ENCODE measurements at places on chromosomes 3 and 15.
A peak's percentile ranks its signal among the peaks of the same experiment; 100 is the strongest.

DNA sequence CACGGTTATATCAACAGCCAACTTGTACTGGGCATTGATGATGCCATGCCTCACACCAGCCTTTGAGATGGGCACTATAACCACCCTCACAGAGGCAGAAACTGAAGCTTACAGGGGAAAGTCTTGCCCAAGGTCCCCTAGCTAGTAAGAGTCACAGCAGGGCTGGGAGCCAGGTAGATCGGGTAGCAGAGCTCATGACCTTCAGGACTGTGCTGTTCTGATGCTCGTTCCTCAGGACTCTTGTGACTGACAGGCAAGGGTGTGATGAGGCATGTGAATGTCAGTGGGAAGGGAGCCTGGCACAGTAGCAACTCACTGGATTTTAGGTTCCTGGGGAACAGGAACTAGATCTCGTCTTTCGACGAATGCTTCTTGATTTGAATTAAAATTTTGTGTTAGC is 65.7 kb downstream of the RLBP1 start:
- DNase-seq: no peak

DNA sequence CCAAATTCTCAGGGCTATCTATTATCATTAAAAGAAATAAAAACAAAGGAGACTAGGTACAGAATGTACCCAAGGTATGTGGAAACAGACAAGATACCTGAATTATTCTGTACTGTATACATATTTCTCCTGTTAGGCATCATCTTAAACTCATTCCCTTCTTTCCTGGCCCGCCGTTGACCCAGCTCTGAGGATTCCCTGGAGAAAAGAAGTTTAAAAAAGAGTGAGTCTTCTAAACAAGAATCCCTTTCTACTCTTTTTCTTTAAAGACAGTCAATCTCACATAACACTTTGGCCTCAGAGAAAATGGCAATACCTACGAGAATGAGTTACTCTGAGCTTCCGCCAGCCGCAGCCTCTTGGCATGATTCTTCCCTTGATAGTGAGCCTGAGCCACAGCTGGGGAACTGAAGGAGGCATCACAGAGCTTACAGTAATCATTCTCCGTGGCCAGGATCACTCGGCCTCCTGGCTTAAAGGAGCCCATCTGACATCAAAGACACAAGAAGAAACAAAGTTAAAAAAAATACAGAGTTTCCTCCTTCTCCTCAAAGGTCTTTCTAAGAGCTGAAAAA is 44.2 kb downstream of the ZMAT3 start:
- no peak for DNase-seq

- peak; percentile 50 for DNase-seq
These were observed 35.3 kb downstream of the CAPN7 start for GRCh38 chr3:15241341-15241740.

GRCh38 chr15:49808341-49808740 is 187.5 kb downstream of the DTWD1 start:
- DNase-seq: no peak

GRCh38 chr3:51353691-51354090 is 31.4 kb upstream of the MANF start:
- DNase-seq: no peak

DNA sequence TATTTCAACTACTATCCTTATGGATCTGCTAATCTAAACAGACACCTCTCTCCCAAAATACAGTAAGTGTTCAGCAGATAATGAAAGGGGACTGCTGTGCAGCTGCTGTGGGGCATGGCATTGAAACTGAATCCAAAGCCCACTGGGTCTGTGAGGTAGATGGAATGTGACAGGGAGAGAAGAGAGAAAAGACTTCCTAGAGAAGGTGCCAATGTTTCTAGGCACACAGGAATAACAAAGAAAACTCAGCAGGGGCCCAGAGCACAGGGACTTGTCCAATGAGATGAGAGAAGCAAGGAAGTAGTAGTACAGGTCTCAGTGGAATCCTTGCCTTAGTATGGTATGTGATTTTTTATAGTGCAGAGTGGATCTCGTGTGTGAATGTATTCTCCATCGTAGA is 457.8 kb downstream of the IL5RA start:
- DNase-seq: no peak

DNA sequence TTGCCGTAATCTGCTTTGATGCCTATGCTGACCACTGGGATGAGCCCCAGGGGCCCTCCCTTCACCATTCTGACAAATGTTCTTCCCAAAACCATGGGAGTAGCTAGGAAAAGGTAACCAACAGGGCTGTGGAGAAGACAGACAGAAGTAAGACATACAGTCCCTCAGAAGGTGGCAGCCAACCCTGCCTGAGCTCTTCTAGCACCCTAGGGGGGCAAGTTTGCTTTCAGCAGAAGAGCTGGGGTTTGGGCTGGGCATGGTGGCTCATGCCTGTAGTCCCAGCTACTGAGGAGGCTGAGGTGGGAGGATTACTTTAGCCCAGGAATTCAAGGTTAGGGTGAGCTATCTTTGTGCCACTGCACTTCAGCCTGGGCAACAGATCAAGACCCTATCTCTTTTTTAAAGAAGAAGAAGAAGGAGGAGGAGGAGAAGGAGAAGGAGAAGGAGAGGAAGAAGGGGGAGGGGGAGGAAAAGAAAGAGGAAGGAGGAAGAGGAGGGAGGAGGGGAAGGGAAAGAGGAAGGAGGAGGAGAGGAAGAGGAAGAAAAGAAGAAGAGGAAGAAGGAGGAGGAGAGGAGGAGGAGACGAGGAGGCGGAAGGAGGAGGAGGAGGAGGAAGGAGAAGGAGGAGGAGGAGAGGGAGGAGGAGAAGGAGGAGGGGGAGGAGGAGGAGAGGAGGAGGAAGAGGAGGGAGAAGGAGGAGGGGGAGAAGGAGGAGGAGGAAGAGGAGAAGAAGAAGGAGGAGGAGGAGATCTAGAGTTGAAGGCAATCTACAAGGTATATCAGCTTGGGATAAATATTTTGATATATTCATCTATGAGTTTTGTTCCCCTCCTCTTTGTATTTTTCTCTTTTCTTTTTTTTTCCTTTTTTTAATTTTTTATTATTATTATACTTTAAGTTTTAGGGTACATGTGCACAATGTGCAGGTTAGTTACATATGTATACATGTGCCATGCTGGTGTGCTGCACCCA is 44.9 kb upstream of the ABHD2 start:
- DNase-seq: no peak

DNA sequence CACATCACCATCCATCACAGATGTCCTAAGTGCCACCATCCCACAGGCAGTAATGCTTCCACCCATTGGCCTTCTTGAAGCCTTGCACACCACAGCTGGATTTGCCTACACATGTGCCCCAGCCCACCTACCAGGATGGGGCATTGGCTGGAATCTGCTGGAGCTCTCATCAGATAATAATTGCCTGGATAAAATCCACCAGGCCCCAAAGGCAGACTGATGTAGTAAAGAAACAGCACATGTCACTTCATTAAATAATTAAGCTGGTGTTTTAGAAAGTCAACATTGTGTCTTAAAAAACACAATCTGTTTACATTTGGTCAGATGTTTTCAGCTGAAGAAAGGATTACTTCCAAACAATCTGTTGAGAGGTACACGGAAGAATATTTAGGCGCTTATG is 229.5 kb downstream of the ATP8B4 start:
- no peak for DNase-seq

DNA sequence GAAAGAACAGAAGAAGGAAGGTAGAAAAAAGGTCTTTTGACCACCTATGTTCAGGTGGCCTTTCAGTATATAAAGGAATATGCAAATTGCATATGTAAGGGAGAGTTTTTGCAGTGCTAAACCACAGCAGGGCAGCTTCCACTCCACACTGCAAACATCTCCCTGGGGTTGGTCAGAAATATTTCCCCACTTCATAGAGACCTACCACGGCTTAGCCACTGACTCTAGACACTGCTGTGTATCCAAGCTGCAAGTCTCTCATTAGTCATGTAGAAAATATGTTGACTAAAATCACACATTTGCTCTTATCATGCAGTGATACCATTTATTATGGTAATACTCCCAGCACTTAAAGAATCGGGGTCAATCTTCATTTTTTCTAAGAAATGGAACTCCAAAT is 214.9 kb upstream of the NR2F2 start:
- DNase-seq: no peak

- DNase-seq: no peak
These were observed 17.1 kb downstream of the KLF15 start for GRCh38 chr3:126340081-126340511.

- no peak for DNase-seq
These were observed 105.4 kb upstream of the CCDC54 start for GRCh38 chr3:107271787-107272387.

DNA sequence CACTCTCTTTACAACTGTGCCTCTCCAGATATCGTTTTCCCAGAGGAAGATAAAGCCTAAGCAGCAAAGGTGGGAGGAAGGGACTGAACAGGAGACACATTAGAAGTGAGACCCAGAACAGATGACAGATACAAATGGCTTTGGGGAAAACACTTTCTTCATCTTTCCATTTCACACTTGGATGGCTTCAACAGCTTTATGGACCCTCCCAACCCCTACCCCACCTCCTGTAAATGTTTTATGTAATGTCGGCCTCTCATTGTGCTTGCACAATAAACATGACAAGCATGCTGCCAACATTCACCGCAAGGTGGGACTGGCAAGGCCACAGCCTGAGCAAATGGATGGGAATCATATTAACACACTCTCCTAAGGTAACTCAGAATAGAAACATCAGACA is 1088.6 kb downstream of the TUSC7 start:
- DNase-seq: no peak

- DNase-seq: no peak
These were observed 847.6 kb upstream of the ALCAM start for GRCh38 chr3:104519068-104519467.
